ENCODE measurements at places on chromosomes 2 and 18.

- DNase-seq, result no peak
- no peak overlapping the region for H3K4me3 ChIP-seq
- no peak overlapping the region for H3K27ac ChIP-seq
- H3K4me1 ChIP-seq, result no peaks in the 10 kb centered on the region
These were observed 10.3 kb upstream of the KYNU start for GRCh38 chr2:142867136-142867535.

GRCh38 chr2:28257182-28257581 lies 135.5 kb upstream of the FOSL2 start:
- no peak overlapping the region for H3K4me3 ChIP-seq
- H3K36me3 ChIP-seq, result no peaks in the 10 kb centered on the region
- H3K27me3 ChIP-seq, result no peaks in the 10 kb centered on the region

GRCh38 chr18:13276530-13277520 lies 58.3 kb downstream of the LDLRAD4 start:
- H3K36me3 ChIP-seq, result peaks cover 2% of the 10 kb centered on the region
- no peak overlapping the region for H3K4me3 ChIP-seq
- H3K27ac ChIP-seq, result peak overlapping the region; percentile 80
- no peaks in the 10 kb centered on the region for H3K27me3 ChIP-seq
- peak; percentile 38 for DNase-seq

DNA sequence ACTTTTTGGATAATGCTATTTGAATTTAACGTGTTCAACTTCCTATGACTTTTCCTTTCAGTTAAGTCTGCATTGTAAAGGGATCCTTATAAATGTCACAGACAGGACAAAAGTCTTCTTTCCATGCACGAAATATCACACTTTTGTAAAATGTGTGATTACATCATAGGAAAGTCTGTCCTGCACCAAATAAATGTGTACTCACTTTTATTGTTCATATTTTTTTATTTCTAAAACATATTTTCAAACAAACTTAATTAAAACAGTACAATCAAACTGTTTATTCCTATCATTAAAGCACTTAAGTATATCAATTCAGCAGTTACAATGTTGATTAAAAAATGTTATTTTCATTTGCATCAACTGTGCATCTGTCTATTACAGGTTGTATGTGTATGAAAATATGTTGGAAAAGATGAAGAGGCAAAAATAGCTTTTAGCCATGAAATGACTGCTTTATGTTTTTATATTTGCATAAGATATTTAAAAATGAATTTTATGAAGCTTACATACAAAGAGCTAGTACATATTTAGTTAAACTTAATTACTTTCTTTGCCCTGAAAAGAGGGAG lies 105.6 kb downstream of the CSRNP3 start:
- no peak overlapping the region for H3K4me3 ChIP-seq
- H3K4me1 ChIP-seq, result no peaks in the 10 kb centered on the region
- no peaks in the 10 kb centered on the region for H3K27me3 ChIP-seq
- no peak overlapping the region for H3K27ac ChIP-seq

- H3K27me3 ChIP-seq, result no peaks in the 10 kb centered on the region
- no peak for DNase-seq
- H3K36me3 ChIP-seq, result peaks cover 1% of the 10 kb centered on the region
- no peak overlapping the region for H3K4me3 ChIP-seq
These were observed 34.1 kb downstream of the LANCL1 start for GRCh38 chr2:210442457-210442856.

DNA sequence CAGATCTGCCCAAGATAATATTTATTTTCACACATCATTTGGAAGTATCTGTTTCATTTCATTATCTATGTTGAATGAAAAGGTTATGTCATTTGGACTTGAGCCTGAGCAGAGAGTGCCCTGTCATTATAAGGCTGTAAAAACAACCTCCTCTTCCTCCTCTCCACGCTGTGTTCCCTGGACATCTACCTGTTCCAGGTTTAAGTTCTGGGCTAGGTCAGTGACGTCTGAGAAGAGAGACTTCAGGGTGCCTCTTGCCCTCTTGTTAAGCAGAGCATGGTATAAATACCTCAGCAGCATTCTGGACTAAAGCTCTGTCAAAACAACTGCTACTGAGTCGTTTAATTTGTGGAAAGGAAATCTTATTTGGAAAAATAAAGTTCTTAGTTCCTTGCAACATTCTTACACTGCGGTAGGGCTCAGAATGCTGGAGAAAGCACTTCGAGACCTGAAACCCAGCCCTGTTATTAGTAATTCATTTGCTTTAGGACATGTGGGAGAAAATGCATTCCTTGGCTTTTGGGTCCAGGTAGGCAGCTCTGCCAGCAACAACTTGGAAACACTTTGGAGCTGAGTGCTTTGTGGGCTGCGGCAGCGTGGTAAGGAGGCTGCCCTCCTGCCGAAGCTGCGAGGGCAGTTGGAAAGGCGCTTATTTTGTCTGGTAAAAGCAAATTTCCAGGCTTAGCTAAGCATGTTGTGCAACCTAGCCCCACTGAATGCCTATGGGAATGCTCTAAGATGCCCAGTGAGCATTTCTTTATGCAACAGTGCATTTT lies 91.8 kb upstream of the NEDD4L start:
- peaks cover 2% of the 10 kb centered on the region for H3K4me1 ChIP-seq
- no peak overlapping the region for H3K27ac ChIP-seq
- H3K4me3 ChIP-seq, result no peak overlapping the region
- H3K36me3 ChIP-seq, result no peaks in the 10 kb centered on the region

- no peaks in the 10 kb centered on the region for H3K4me1 ChIP-seq
- H3K27ac ChIP-seq, result no peak overlapping the region
These were observed 251.9 kb downstream of the FBXO15 start for GRCh38 chr18:73895701-73896100.

GRCh38 chr2:11121823-11122155 lies 33.5 kb upstream of the SLC66A3 start:
- no peaks in the 10 kb centered on the region for H3K36me3 ChIP-seq
- H3K27ac ChIP-seq, result no peak overlapping the region
- H3K4me3 ChIP-seq, result no peak overlapping the region
- H3K27me3 ChIP-seq, result no peaks in the 10 kb centered on the region

DNA sequence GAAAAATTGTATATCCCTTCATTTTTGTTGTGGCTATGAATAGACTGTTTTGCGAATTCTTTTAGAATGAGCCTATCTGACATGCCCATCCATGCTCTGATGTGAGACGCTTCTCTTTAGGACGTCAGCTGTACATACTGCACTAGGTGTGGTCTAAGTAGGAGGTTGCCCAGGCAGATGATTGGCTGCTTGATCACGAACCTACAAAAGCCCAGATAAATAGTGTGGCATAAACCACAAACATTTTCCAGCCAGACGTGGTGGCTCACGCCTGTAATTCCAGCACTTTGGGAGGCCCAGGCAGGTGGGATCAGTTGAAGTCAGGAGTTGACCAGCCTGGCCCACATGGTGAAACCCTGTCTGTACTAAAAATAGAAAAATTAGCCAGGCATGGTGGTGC lies 251.8 kb downstream of the AGAP1 start:
- H3K36me3 ChIP-seq, result peaks cover 2% of the 10 kb centered on the region
- no peak overlapping the region for H3K4me3 ChIP-seq
- no peaks in the 10 kb centered on the region for H3K4me1 ChIP-seq
- H3K27me3 ChIP-seq, result no peaks in the 10 kb centered on the region

- no peaks in the 10 kb centered on the region for H3K4me1 ChIP-seq
- H3K27me3 ChIP-seq, result no peaks in the 10 kb centered on the region
- no peak for DNase-seq
These were observed 6.6 kb downstream of the D2HGDH start for GRCh38 chr2:241741016-241741415.

DNA sequence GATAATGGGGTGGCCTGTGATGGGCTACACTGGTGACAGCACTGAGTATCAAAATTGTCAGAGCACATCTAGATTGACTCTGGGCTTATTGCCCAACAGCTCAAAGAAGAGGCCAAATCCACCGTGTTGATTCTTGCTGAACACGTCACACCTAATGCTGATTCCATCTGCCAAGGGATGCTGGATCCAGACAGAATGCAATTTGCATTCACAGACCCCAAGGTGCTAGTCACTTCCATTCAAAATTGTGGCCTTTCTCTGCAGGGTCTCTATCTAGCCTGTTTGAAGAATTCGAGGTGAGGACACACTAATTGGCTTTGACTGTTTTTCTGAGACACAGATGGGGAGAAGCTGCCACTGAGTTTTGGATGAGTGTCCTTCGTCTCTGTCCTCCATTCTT lies 13.5 kb upstream of the GPR39 start:
- H3K27ac ChIP-seq, result no peak overlapping the region
- DNase-seq, result no peak
- no peaks in the 10 kb centered on the region for H3K36me3 ChIP-seq

GRCh38 chr2:10452312-10452711 lies 4.2 kb upstream of the ODC1 start:
- H3K4me3 ChIP-seq, result no peak overlapping the region
- H3K27ac ChIP-seq, result no peak overlapping the region
- no peaks in the 10 kb centered on the region for H3K4me1 ChIP-seq
- H3K36me3 ChIP-seq, result no peaks in the 10 kb centered on the region
- H3K27me3 ChIP-seq, result no peaks in the 10 kb centered on the region
- DNase-seq, result no peak

GRCh38 chr2:4780679-4781078 lies 911.5 kb upstream of the SOX11 start:
- DNase-seq, result no peak
- no peaks in the 10 kb centered on the region for H3K27me3 ChIP-seq
- no peaks in the 10 kb centered on the region for H3K4me1 ChIP-seq
- H3K36me3 ChIP-seq, result no peaks in the 10 kb centered on the region
- H3K4me3 ChIP-seq, result no peak overlapping the region
- H3K27ac ChIP-seq, result no peak overlapping the region

DNA sequence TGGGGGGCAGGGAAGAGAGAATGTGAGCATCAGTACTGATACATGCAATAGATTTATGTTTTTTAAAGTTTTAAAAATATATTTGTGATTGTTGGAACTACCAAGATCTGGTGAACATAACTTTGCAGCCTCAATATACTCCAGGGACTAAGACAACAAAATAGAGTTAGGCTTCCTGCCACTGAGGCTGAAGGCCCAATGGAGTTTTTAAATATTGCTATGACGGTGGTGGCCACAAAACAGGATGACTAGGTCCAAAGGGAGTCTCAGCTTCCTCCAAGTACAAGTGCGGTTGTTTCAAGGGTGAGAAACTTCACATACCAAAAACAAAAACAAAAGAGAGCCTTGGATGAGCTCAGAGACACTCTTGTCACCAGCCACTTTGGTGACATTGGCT lies 72.9 kb downstream of the CCBE1 start:
- no peak for DNase-seq
- H3K27ac ChIP-seq, result no peak overlapping the region
- no peaks in the 10 kb centered on the region for H3K27me3 ChIP-seq
- H3K36me3 ChIP-seq, result no peaks in the 10 kb centered on the region

GRCh38 chr2:207255565-207256470 lies 90.1 kb upstream of the KLF7 start:
- H3K4me1 ChIP-seq, result peaks cover 2% of the 10 kb centered on the region
- DNase-seq, result no peak
- no peak overlapping the region for H3K27ac ChIP-seq
- no peak overlapping the region for H3K4me3 ChIP-seq
- no peaks in the 10 kb centered on the region for H3K36me3 ChIP-seq

DNA sequence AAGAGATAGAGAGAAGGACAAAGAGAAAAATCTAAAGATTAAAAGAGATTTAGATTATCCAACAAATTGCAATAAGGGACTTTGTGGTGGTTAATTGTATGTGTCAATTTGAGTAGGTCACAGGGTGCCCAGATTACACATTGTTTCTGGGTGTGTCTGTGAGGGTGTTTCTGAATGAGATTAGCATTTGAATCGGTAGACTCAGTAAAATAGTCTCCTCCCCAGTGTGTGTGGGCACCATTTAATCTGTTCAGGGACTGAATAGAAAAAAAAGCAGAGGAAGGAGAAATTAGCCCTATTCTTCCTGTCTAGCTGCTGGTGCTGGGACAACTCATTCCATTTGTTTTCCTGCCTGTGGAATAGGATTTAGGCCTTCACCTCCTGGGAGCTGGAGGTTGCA lies 339.8 kb upstream of the EPHA4 start:
- H3K4me1 ChIP-seq, result no peaks in the 10 kb centered on the region
- no peaks in the 10 kb centered on the region for H3K27me3 ChIP-seq
- H3K4me3 ChIP-seq, result no peak overlapping the region
- no peak overlapping the region for H3K27ac ChIP-seq
- no peaks in the 10 kb centered on the region for H3K36me3 ChIP-seq

DNA sequence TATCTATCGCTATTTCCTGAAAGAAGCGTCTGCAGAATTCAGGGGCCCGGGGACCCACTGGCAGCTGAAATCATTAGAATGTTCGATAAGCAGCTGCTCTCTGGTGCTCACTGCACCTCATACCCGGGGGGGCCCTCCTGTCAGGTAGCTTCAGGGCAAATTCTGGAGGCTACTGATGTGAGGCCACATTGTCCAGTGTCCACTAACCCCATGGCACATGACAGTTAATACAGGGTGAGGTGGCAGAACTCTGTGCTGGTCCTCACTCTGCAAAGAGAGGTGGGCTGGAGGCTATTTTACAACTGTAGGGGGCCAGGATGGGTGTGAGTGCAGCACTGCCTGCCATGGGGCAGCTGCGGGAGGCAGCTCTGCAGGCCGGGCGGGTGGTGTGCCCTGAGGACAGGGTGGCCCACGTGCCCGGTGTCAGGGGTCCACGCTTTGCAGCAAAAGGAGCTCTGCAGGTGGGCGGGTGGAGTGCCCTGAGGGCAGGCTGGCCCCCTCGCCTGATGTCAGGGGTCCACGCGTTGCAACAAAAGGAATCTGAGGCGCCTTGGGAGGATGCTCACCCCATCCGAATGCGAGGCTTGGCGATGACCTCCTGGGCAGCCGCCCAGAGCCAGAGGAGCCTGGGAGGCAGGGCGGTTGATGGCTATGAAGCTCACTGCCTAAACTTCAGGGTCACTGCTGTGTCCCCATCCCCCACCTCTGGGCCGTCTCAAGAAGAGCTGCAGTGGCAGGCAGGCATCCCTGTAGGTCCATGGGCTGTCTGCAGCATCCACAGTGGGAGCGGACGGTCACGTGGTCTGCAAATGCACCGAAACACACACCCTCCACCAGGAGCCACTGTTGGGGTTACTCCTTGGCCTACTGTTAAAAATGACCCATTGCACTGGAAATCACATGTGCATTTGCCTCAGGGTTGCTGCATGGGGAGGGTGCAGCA lies 207.0 kb upstream of the SALL3 start:
- DNase-seq, result no peak
- H3K4me3 ChIP-seq, result no peak overlapping the region
- no peaks in the 10 kb centered on the region for H3K36me3 ChIP-seq

DNA sequence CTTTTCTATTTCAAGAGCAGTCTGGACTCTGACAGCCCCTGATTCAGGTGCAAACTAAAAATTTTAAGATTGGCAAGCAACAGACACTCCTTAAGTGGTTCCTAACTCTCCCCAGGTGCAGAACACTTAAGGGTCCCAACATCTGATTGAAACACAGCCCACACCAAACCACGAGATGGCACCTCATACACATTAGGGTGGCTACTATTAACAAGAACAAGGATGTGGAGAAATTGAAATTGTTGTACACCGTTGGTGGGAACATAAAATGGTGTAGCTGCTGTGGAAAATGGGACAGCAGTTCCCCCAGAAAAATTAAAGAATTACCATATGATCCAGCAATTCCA lies 82.3 kb downstream of the POLR1A start:
- H3K4me1 ChIP-seq, result peaks cover 2% of the 10 kb centered on the region
- H3K27ac ChIP-seq, result no peak overlapping the region

GRCh38 chr2:9613291-9613690 lies 17.5 kb downstream of the YWHAQ start:
- DNase-seq, result no peak
- no peaks in the 10 kb centered on the region for H3K4me1 ChIP-seq
- no peaks in the 10 kb centered on the region for H3K36me3 ChIP-seq
- no peak overlapping the region for H3K4me3 ChIP-seq
- no peaks in the 10 kb centered on the region for H3K27me3 ChIP-seq
